Stimulated activated CD8-positive, alpha-beta memory T cell treated with anti-CD3 and anti-CD28 coated beads, Interleukin-2, amount 100 ng/mL, for 1 hour (primary cell): ENCODE measurements at places on chromosomes 11 and 22.

GRCh38 chr22:41437198-41437597, 9.4 kb downstream of the TOB2 start:
- no peak for DNase-seq

- DNase-seq: no peak
Measured at GRCh38 chr11:9803685-9804418, 140.0 kb downstream of the SWAP70 start.

GRCh38 chr11:60866911-60867870, at the start of gene ZP1:
TSS of gene ZP1 (plus strand) at chr11:60867542. CDS start at chr11:60867562, 20 bp downstream.
- DNase-seq: no peak

DNA sequence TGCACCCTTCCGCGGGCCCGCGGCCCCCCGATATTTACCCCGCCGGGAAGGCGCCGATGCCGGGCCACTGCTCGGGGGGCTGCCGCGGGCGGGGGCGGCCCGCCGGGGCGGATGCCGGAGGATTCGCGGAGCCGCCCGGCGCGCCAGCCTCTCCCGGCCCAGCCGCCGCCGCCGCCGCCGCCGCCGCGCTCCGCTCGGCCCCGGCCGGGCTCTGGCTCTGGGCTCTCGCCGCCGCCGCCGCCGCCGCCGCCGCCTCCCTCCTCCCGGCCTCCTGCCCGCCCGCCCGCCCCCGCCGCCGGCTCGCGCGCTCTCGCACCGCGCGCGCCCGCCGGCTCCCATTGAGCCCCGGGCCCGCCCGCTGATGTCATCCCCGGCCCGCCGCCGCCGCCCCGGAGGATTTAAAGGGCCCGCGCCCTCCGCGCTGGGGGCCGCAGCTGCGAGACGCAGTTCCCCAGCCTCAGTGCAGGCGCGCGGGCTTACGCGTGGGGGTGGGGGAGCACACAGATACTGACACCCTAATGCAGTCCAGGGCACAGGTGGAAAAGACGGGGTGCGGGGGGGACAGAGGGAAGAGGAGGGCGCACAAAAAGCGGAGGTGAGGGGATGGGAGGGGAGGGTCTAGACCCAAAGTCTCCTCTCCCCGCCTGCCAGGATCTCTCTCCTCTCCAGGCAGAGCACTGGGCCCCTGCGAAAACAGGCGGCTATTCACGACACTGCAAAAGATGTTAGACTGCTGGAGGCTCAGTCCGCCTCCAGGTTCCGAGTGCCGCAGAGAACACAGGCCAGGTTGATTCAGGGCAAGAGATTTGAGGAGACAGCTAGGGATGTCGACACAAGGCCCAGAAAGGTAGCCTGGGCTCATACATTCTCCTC, at the start of gene CSNK1E:
TSS of gene CSNK1E (minus strand) at position 312 of the 873 bp plus-strand sequence. CDS start 3,276 bp downstream, outside the sequence.
- peak; percentile 46 for DNase-seq

DNA sequence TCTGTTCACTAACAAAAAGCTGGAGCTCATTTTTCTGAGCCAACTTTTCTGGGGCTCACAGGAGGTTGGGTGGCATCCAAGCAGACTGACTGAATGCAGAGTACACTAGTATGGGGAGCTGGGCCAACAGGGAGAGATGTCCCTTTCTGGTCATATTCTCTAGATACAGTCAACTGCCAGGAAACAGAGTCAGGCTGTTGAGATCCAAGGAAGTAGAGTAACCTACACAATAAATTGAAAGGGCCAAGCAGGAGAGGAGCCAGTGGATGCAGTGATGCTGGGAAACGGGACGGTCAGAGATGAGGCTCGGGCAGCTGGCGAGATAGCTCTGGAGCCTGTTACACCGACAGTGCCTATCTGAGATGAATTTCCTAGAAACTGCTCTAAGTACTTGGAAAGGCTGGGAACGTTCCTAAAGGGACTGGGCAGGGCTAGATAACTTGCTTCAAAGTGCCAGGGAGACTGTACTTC, 71.1 kb downstream of the LARGE2 start:
- no peak for DNase-seq

DNA sequence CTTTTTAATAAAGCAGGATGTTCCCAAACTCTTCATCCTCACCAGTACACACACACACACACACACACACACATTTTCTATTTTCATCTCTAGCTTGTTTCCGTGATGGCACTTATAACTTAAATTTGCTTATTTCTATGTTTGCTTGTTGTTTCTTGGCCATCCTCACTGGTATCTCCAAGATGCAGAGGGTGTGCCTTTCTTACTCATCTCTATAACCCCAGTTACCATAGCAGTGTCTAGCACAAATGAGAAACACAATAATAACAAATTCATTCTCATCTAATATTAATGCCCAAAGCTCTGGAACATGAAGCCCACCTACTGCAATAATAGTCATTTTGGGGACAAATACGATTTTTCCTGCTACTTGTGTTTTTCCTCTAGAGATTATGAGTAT, 156.3 kb downstream of the GRM5 start:
- no peak for DNase-seq

GRCh38 chr22:43451371-43452050, 39.7 kb downstream of the MPPED1 start:
- no peak for DNase-seq
